ENCODE measurements at places on chromosomes 11 and 22.

GRCh38 chr11:16969010-16969999 is 44.9 kb downstream of the PLEKHA7 start:
- no peak for DNase-seq

DNA sequence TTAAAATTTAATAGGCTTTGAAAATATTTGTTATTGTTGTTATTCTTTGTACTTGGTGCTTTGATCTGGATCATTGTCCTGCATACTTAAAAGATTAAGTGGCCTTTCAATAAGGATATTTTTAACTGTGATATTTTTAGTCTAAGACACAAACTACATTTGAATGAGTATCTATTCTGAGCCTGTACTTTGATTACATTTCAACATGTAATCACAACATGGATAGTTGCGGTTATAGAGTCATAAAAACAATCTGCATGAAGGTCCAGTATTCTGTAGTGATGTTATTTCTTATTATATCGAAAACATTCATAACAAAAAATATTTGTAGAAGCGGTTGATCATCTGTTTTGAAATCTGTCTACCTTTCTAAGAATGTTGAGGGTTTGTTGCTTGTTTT is 58.6 kb downstream of the HIPK3 start:
- DNase-seq: no peak

DNA sequence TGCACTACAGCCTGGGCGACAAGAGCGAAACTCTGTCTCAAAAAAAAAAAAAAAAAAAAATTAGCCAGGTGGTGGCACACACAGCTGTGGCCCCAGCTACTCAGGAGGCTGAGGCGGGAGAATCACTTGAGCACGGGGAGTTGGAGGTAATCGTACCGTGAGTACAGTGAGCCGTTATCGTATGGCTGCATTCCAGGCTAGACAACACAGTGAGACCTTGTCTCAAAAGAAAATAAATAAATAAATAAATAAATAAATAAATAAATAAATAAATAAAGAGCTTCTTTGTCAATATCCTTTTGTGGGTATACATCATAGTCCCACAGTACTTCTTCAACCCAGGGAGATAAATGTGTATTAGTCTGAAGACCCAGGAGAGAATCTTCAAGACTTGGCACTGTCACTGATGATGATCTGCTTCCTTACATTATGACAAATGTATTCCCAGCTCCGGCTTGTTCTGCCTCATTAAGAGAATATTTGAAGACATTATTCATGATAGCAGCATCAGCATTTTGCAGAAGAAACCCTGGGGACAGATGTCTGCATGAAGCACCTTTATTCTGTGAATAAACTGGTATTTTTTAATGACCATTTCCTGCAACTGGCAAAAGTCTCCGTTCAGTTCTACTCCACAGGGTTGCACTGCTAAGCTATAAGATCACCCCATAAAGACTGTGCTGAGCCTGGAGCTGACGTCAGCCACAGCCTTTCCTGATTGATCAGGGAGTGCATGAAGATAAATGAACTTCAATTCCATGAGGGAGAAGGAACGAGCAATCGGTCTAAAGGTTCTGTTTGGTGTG is 1.6 kb upstream of the ACY3 start:
- no peak for DNase-seq

DNA sequence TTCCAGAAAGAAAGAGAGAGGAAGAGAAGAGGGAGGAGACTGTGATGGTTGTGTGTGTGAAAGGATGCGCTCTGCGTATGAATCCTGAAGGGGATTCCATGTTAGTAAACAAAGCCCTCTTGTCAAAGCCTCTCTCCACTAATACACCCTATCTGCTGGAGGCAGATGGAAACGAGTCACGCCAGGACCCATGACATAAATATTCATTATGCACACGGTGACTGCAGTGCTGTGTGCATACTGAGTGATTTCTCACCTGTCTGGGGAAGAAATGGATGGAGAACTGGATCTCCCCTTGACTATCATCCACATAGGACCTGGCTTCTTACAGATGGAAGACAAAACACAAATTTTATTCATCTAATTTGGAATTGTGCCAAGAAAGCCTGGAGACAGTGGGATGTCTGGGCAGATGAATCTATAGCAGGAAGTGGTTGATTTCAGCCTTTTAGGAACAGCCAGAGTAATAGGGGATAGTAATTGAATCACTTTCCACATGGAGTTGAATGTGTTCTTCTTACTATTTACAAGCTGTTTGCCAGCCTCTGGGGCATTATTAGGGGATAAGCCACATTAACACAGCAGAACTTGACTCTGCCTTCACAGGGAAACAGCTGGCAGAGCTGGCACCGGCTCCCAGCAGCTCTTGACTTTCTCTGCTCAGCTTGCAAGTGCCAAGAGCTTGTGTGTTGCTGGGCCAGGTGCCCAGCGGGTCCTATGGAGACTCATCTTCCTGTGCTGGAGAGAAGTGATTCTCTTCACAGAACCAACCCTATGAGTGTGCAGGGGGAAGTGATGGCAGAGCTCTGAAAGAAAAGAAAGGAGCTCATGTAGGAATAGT is 9.0 kb downstream of the MTNR1B start:
- DNase-seq: no peak

DNA sequence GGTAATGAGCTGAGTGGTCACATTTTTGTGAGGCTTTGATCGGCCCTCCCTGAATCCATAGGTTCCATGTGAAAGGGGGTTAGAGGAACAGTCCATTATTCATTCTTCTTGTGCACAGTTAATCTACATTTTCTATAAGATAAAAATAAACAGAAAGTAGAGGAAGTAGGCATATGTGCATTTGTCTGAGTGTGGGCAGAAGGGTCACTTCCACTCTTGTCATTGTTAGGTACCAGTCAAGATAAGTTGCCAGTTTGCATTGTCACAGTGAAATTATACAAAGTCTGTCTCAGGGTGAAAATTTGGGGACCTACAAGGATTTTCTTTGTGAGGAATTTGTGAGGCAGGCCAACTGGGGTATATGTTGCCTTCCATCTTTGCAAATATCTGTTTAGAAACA is 4.6 kb upstream of the APOL4 start:
- no peak for DNase-seq

DNA sequence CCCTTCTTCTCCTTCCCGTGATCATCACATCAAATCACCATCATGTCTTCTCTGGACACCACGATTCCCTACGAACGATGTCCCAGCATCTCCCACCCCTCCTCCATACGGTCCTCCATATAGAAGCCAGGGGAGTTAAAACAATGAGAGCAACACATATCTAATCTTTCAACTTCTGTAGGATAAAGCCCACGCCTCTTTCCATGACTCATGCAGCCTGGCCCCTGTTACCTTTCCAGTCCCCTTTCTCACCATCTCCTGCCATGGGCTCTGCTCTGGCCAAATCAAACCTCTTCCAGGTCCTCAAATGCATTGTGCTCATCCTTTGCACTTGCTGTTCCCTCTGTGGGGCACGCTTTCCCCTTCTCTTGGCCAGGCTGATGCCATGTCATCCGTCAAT is 23.6 kb downstream of the RPS6KA4 start:
- DNase-seq: no peak

Measured in NT2/D1 (cell line).